Cortex of kidney (tissue), 1 donor: ENCODE measurements at places on chromosomes 13 and 19.

- DNase-seq = no peak
Observed at GRCh38 chr13:99352351-99353245, 45.4 kb upstream of the GPR183 start.

- no peak for DNase-seq
Observed at GRCh38 chr13:35387682-35388250, 88.7 kb downstream of the MAB21L1 start.

GRCh38 chr19:49342291-49342721 is 7.1 kb downstream of the CD37 start:
- DNase-seq = no peak

- DNase-seq = no peak
Observed at GRCh38 chr13:32976912-32977311, 39.3 kb upstream of the KL start.

- DNase-seq = no peak
Observed at GRCh38 chr13:26051657-26052311, at the start of gene SHISA2. SHISA2 (minus strand) TSS chr13:26052016; CDS start chr13:26050975, 1,041 bp downstream.

GRCh38 chr13:68047889-68048288 is 817.8 kb upstream of the PCDH9 start:
- no peak for DNase-seq

- no peak for DNase-seq
Observed at GRCh38 chr13:88761145-88761544, 1090.0 kb downstream of the SLITRK5 start.

DNA sequence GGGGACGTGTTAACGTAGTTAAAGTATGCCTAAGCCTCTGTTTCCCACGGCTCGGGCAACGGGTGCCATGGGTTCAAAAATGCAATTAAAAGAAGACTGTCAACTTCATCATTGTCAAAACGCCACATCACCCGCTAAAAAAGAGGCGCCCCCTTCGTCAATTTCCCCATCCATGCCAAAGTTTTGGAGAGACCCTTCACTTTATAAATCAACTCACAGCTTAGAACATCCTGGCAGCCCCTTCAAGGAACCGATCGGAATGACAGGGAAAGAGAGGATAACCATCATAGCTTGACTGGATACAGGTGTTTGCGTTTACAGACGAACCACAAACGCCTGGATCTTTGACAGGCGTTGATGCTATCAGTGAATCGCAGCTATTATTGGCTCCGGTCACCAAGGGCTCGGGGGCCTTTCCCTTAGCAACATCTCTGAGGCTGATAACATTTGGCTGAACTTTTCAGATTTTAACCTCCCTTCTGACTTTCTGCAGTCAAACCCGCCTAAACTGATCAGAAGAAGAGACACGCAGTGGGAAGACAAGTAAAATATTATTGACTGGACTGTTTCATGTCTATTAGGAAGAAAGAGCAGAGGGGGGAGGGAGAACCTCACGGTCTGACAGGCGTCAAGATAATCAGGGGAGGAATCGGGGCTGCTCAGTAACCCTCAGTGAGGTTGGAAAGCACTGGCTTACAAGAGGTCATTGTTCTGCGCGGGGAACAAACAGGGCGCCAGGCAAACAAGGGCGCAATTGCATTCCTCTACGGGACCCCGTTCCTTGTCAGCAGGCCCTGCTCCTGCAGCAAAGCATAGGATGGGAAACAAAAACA is 322.5 kb upstream of the ZNF507 start:
- no peak for DNase-seq

GRCh38 chr13:114152285-114152645 is 19.8 kb upstream of the RASA3 start:
- no peak for DNase-seq

- no peak for DNase-seq
Observed at GRCh38 chr13:95540888-95541287, 11.6 kb upstream of the CLDN10 start.

GRCh38 chr13:105788530-105788929 is 746.9 kb downstream of the EFNB2 start:
- DNase-seq = no peak

GRCh38 chr19:41993612-41994483 is at the start of gene ATP1A3:
ATP1A3 (minus strand) TSS chr19:41994230; CDS start chr19:41994076, 154 bp downstream.
- DNase-seq = no peak

- no peak for DNase-seq
Observed at GRCh38 chr13:106623799-106624460, 56.0 kb upstream of the ARGLU1 start.

DNA sequence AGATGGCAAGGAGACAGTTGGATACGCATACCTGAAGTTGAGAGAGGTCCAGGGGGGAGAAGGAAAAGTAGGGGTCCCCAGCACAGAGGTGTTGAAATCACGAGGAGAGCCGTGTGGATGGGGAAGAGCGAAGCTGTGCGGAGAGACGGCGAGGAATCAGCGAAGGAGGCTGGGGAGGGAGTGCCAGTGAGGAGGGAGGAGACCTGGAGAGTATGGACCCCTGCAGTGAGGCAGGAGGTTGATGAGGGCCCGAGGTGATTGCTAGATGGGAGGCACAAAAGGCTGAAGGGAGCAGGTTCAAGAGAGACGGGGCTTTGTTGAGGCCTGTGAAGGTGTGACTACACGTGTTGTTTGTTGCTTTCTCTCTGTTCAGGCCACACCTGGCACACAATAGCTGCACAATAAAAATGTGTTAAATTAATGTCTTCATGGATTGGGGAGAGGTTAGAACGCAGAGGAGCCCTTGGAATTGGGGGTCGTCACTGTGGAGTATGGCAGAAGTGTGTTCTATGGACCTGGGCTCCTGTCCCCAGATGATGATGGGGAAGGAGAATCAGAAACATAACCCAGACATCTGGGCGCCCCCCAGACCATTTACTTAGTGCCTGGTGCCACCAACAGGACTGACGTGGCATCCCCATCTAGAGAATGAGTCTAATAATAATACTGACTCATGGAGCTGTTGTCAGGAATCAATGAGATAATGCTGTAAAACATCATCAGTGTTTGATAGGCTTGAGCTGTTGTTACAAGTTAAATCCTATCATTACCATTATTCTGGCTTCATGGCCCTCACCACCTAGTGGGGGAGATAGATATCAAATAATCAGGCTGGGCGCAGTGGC is 137.5 kb downstream of the SIPA1L3 start:
- no peak for DNase-seq

GRCh38 chr19:30441011-30441410 is 68.8 kb downstream of the ZNF536 start:
- DNase-seq = no peak

GRCh38 chr13:79781829-79782540 is 301.0 kb downstream of the NDFIP2 start:
- no peak for DNase-seq

DNA sequence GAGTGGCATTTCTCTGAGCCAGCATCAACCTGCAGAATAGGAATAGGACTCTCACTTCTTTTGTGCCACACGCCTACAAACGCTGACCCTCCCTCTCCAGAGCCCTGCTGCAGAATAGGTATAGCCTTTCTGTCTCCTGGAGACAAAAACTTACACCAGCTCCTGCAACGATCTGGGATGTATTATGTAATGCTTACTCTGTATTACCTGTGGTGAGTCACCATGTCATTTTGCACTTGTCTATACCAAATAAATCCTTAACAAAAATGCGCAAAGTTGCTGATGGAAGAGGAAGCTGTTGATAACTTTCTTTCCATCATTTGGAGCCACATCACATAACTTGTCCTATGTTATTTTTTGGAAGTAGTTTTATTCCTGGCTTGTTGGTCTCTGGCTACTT is 155.8 kb upstream of the FNDC3A start:
- no peak for DNase-seq

- no peak for DNase-seq
Observed at GRCh38 chr19:17766543-17767131, 15.4 kb downstream of the FCHO1 start.

DNA sequence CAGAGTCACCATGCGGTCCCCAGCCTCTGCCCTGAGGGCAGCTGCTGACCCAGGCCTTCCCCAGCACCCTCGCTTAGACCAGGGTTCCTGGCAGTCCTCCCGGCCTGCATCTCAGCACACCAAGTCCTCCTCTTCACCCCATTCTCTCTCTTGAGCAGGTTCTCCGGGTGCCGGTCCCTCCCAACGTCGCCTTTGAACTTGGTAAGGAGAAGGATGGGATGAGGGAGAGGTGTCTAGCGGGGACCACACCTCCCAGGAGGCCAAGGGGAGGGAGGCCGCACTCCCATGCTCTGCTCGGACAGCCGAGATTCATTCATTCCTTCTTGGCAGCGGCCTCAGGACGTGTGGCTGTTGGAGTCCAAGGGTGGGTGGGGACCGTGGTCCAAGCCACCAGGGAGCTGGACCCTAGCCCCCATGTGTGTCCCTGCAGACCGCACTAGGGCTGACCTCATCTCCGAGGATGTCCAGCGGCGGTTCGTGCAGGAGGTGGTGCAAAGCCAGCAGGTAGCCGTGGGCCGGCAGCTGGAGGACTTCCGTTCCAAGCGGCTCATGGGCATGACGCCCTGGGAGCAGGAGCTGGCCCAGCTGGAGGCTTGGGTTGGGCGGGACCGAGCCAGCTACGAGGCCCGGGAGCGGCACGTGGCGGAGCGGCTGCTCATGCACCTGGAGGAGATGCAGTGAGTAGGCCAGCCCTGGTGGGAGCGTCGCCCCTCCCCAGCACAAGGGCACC is 9.4 kb downstream of the ARHGEF1 start:
- DNase-seq = no peak

- DNase-seq = no peak
Observed at GRCh38 chr13:51479199-51479523, 26.3 kb upstream of the INTS6 start.

GRCh38 chr13:35219021-35219420 is 257.5 kb downstream of the MAB21L1 start:
- no peak for DNase-seq
